GM23248 (cell line): ENCODE measurements at places on chromosomes 13 and 19. TPM values are rescaled to one million over a fixed set of nuclear protein-coding genes. Genes with fewer than 3 reads are reported as not detected.
A peak's percentile ranks its signal among the peaks of the same experiment; 100 is the strongest.

DNA sequence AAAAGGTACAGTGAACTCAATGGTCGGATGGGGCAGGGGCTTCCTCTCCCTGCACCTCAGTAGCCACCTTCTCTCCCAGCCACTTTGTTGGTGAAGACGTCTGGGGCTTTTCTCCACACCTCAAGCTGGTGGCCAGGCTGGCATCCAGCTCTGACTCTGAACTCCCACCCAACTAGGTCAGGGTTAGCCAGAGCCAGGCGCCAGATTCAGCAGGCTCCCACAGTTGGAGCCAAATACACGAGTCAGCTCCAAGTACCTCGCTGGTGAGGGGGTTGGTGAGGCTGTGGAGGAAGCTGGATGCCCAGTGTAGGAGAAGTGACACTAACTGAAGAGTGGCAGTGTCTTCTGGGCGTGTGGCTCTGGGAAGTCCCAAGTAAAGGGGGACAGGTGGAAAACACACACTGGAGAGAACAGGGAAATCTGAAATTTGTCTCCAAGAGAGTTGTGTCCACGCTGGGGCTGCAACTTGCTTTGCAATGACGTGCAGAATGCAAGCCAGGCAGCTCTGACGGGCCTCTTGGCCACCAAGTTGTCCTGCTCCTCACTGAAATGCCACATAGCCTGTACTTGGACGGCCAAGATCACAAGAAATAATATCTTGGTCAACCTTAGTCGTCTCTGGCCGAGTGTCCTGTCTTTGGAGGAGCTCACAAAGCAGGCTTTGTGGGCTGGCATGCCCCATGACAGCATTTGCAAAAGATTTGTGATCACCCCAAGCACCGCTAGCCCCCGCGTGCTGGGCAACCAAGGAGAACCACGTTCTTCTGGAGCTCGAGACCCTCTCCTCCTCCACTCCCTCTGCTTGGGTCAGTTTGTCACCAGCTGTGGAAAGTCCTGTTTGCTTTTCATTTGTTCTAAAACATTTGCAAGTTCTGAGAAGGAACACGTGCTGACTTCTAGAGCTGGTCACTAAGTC is 18.1 kb downstream of the SLC7A1 start:
- DNase-seq = peak; percentile 70

The LHB gene
- polyA plus RNA-seq = 0.54 and 0.85 TPM in 2 replicates

DNA sequence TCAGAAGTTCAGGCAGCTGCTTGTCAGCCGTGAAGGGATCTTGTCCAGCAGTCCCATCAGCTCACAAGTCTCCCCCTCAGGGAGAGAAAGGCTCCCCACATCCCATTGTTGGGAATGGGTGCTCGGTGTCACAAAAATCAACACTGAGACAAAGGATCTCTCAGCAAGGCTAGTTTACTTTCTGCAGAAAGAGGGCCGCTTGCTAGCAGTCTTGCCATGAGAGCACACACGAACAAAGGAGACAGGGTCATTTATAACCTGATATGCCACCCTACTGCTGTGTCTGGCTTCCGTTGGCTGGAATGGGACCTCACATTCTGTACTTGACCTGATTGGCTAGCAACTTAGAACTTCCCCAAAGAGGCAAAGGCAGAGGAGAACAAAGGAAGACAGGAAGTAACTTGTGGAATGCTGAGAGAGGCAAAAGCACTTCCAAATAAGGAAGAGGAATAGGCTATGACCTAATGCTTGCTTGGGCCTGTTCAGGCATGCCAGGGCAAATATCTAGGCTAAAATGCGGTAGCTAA is 8.7 kb upstream of the IGFL3 start:
- DNase-seq = peak; percentile 81

DNA sequence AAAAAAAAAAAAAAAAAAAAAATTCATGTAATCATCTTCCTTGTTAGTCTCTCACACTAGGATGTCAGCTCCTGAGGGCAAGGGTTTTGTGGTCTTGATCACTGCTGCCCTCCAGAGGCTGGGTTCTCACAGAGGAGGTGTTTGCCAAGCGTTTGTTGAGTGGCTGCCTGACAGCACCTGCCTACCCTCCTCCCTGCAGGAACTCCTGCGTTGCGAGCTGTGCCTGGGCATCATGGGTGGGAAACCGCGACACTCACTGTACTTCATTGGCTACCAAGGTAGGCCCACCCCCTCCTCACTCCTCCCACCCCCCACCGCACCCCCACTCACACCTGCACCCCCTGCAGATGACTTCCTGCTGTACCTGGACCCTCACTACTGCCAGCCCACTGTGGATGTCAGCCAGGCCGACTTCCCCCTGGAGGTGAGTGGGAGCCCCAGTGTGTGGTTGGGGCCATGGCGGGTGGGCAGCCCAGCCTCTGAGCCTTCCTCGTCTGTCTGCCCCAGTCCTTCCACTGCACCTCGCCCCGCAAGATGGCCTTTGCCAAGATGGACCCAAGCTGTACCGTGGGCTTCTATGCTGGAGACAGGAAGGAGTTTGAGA is 8.1 kb downstream of the ATG4D start:
- DNase-seq = peak; percentile 55

GRCh38 chr13:48142436-48142835 is 47.5 kb upstream of the MED4 start:
- no peak for DNase-seq

GRCh38 chr19:7739801-7740681 is 7.3 kb downstream of the CD209 start:
- DNase-seq = no peak
